ENCODE measurements at places on chromosomes 2 and 18.

- DNase-seq: no peak
Observed at GRCh38 chr18:49400398-49401072, 59.9 kb downstream of the DYM start.

DNA sequence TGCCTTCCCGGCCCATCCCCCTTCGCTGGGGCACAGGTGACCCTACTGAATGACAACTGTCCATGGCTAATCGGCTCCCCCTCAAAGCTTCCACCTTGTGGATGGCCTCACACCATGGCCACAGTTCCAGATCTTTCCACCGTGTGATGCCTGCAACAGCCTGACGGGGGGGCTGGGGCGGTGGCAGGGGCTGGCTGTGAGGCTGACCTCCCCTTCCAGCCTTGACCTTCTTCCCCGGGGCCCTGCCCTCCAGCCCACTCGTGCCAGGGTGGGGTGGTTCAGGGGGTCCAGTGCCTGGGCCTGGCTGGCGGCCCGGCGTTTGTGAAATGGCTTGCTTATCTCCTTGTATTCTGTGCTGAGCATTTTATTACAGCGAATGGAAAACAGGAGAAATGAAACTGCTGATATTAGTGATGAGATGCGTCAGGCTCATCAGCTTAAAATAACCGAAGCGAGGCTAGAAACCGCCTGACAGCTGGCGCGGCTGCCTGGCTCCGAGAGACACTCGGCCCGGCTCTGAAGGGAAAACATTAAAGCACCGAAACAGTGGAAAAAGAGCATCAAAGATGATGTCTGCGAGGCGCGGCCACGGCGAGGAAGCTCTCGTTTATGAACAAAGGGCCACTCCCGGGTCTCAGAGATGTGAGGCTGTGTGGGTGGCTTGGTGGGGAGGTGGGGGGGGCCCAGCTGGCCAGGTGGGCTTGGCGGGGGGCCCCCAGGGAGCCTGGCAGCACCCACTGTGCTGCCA, 916 bp upstream of the PDCD1 start:
- no peak for DNase-seq

GRCh38 chr2:149399934-149400615, 69.7 kb downstream of the LYPD6 start:
- DNase-seq: no peak

DNA sequence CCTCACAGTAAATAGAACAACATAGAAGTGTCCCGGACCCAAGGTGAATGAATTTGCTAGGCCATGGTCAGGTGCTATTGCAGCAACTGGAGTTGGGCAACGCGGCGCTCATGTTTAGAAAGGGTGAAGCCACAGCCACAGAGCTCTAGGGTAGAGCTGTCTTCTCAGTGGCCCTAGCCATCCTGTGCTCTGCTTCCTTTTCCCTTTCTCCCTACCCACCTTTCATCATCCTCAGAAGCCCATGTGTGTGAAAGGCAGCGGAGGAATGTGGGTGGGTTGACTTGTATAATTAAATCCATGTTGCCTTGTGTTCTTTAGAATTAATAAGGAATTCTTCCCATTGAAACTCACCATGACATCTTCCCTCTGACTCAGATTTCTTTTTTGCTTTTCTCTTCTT, 336.7 kb downstream of the OSR1 start:
- no peak for DNase-seq

GRCh38 chr2:33583194-33583938, 15.7 kb downstream of the FAM98A start:
- peak; percentile 53 for DNase-seq

GRCh38 chr2:12457831-12458230, 258.9 kb upstream of the TRIB2 start:
- no peak for DNase-seq

- DNase-seq: peak; percentile 30
Observed at GRCh38 chr2:164495491-164496223, 125.6 kb downstream of the GRB14 start.

DNA sequence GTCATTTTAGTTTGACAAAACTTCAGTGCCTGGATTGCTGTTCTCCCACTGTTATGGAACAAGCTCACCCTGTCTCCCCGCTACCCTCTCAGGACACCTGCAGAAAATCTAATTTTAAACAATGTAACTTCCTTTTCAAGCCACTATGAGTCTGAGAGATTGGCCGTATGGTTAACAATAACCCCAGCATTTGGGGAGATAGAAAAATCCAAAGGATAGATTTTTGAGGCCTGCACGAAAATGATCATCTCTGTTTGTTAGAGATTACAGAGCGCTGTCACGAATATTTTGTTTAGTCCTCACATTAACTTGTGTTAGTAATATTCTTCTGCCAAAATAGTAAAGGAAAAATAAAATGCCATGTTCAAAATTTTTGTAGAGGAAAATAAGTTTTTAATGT, 24.7 kb downstream of the CAB39 start:
- DNase-seq: no peak

- no peak for DNase-seq
Observed at GRCh38 chr2:8477552-8478470, 204.0 kb upstream of the ID2 start.

DNA sequence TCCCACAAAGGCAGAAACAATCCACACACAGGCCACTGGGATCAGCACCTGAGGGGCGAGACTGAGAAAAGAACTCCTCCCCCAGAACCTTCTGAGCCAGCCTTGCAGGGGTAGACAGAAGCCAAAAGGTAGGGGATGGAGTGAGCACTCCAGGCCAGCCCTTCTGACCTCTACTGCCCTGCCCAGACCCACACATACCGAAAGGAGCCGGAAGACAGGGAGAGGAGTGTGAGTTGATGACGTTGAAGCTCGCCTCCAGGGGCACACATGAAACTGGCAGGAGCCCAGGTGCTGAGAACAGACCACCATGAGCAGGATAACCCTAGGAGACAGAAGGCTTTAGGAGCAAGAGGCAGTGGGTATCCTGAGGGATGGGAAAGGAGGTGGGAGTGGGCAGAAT, 1.8 kb downstream of the SLC23A3 start:
- DNase-seq: no peak

- no peak for DNase-seq
Observed at GRCh38 chr2:8259841-8260178, 422.0 kb upstream of the ID2 start.

GRCh38 chr2:237056287-237056875, 29.3 kb upstream of the COPS8 start:
- DNase-seq: no peak

DNA sequence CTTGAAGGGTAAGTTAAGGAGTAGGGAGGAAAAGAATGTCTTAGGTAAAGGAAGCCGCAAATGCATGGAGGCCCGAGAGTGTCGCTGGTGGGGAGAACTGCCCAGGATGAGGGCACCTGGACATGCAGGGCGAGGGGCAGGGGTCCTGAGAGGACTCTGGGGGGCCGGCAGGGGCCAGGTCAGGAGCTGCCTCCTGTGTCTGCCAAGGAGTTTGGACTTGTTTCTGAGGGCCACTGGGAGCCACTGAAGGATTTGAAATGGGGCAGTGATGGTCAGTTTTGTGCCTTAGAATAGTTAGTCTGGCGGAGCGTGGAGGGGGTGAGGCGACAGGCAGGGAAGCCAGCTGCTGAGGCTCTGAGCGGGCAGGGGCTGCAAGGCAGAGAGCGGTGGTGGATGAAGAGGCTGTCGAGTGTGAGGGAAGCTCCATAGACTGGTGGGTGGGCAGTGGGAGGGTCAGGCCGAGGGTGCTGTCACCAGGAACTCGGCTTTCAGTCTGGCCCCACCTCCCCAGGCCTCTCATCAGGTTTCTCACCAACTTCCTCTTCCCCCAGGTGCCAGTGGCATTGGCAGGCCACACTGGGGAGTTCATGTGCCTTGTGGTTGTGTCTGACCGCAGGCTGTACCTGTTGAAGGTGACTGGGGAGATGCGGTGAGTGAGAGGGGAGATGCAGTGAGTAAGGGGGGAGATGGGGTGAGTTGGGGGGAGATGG, 14.7 kb upstream of the SLC4A3 start:
- DNase-seq: no peak

- DNase-seq: no peak
Observed at GRCh38 chr2:215454519-215455246, 18.8 kb upstream of the FN1 start.
